ENCODE measurements at places on chromosomes 11 and 22.
A peak's percentile ranks its signal among the peaks of the same experiment; 100 is the strongest.

GRCh38 chr22:31347251-31348008 is 1.3 kb upstream of the PATZ1 start:
- DNase-seq, result peak; percentile 58

DNA sequence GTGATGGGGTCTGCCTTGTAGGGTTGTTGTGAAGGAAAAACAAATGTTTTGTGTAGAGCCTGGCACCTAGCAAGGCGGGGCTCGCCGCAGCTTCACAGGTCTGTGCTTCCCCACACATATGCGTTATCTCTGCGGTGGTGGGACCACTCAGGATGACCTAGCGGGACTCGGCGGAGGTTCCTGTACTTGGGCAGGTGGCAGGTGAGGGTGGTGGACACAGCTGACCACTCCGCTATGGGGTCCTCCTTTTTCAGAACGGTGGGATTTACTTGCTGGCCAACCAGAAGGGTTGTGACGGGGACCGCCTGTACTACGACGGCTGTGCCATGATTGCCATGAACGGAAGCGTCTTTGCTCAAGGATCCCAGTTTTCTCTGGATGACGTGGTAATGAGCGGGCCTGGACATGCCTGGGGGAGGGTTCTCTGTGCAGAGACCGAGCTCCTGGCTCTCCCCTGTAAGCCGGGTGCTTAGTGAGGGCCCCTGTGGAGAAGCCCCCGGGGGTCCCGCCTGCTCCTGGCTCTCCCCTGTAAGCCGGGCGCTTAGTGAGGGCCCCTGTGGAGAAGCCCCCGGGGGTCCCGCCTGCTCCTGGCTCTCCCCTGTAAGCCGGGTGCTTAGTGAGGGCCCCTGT is 21.3 kb downstream of the NADSYN1 start:
- no peak for DNase-seq

DNA sequence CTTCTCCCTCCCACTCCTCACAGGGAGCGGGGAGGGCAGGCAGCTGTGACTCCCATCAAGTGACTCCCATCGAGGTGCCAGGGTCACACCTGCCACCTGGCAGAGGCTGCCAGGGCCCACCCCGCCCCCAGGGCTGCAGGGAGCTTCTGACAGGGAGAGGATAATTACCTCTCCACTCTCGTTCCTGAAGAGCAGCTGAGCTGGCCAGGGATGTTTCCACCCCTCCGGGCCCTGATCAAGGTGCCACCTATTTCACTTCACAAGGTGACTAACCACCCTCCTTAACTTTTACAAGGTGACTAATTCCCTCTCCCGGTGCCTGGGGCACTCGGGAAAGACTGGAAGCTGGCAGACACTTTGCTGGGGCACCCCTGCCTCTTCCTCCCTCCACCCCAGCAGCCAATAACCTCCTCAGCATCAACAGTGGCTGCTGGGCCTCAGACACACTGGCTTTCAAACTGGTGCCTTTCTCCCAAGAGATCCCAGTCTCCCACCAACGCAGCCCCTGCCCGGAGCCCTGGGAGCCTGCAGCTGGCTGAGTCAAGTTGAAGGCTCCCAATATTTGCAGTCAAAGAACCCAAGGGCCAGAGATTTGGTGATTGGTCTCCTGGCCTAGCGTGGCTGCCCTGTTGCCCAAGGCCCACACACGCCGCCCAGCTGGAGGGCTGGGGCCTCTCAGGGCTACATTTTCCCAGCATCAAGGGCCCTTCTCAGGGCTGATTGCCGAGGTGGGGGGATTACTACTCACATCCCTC is 22.0 kb upstream of the MYRF start:
- DNase-seq, result no peak

GRCh38 chr11:120339394-120339890 is 3.2 kb downstream of the ARHGEF12 start:
- no peak for DNase-seq

DNA sequence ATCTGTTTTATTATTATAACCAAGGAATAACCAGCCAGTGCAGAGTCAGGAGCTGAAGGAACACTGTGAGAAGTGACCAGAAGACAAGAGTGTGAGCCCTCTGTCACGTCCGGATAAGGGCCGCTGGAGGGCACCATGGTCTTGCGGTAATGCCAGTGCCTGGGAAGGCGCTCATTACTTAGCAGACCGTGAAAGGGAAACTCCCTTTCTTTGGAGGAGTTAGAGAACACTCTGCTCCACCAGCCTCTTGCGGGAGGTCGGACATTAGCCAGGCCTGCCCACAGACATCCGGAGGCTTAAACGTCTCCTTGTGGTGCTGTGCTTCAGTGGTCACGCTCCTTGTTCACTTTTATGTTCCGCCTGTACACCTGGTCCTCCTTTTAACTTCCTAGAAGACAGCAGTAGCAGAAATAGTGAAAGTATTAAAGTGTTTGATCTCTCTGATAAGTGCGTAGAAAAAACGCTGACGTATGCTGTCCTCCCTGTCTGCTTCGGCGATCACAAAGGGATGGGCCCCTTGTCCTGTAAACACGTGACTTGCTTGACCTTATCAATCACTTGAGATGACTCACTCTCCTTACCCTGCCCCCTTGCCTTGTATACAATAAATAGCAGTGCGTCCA is 120.6 kb upstream of the LMO1 start:
- no peak for DNase-seq

Measured in neuronal stem cell (in vitro differentiated cells).